Thoracic aorta (tissue), 2 donors: ENCODE measurements at places on chromosomes 7 and 10.

DNA sequence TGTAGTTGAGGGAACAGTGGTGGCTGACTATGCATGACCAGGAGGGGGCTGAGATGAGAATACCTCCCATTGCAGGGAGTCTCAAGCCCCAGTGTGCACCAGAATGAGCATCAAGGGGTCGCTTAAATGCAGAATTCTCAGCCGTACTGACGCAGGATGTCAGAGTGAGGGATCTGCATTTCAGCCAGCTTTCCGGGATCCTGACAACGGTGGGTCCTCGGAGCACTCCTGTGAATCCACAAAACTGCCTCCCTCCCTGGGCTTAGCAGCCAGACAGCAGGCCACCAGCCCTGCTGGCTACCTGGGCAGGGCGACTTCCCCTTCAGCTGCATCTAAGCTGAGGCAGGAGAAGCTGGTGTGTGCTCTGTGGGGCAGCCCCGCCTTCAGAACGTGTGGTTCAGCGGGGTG is 21.8 kb upstream of the LOXL4 start:
- no peak for DNase-seq

GRCh38 chr7:155221547-155221946 is 76.1 kb upstream of the INSIG1 start:
- no peak for DNase-seq

- DNase-seq = no peak
Measured at GRCh38 chr10:87775766-87776165, 42.3 kb downstream of the ATAD1 start.

DNA sequence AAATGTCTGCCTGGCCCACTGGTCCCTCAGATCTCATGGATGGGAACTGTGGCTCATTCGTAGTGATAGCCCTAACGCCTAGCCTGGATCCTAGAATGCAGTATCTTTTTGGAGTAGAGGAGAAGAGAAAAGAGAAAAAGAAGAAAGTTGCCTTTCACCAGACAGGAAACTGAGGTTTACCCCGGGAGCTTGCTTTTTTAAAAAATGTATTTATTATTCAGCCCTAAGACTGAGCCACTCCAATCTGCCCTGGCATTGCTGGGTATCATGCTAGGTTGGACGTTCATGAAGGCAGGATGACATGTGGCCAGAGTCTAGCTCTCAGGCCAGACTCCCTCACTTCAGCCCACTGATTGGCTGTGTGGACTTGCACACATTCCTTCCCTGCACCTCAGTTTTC is 21.5 kb upstream of the C10orf105 start:
- DNase-seq = no peak

DNA sequence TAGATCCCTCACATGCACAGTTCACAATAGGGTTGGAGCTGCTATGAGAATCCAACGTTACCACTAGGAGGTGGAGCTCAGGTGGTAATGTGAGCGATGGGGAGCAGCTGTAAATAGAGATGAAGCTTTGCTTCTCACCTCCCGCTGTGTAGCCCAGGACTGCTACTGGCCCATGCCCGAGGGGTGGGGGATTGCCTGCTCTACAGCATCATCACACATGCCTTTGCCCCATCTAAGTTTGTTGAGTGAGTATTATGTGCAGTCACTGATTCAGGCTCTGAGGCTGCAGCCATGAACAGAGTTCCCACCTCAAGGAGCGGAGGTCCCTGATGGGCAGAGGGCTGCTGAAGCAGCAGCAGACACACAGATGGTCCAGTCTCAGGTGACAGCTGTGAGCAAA is 94.1 kb downstream of the CHST15 start:
- no peak for DNase-seq

- DNase-seq = no peak
Measured at GRCh38 chr7:143295870-143296269, 7.7 kb downstream of the CASP2 start.

DNA sequence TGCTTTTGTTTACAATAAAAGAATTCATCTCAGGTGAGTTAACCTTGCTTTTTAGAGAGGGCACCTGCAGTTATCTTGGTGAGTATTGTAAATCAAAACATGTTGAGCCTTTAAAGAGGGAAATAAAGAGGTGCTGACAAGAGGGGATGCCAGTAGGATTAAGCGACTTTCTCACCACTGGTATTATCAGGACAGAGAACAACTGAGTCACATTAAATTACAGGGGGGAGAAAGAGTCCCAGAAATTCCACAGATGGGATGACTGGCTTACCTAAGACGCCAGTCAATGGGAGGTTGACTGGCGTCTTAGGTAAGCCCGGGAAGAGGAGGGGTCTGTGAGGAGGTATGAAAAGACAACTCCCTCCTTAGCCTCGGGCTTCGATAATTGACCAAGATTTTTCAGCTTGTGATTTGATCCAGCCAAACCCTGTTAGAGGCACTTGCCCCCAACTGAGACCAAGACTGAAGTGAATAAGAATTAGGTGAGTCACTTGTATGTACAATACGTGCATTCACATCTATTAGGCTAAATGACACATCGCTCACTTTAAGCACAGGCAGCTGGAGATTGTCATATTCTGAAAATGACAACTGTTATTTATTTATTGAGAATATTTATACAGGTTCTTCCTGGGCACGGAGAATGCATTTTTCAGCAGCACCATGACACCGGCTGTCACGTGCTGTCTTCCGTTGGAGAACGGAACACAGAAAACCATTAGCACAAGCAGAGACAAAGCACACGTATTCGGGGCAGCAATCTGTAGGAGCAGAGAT is 117.6 kb downstream of the SEM1 start:
- no peak for DNase-seq

GRCh38 chr7:106947244-106947728 is 82.2 kb downstream of the PIK3CG start:
- no peak for DNase-seq

DNA sequence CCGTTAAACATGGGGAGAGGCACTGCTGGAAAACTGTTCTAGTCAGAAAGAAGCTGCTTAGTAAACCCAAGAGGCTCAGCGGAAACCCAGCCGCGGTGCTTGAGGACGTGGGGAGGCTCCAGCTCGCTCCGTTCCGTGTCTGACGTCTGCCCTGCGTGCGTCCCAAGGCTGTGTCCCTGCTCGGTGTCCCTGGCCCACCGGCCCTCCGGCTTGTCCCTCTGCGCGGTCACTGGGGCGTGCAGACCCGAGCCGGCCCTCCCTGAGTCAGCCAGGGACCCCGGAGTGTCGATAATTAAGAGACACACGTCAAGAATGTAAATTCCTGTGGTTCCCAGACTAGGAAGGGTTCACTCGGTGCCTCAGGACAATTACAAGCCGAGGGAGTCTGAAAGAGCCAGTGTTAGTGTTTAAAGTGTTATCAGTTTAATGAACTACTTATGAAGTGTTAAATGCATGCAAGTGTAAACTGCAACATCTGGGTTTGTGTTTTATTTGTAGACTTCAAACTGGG is 98.9 kb downstream of the WDR11 start:
- no peak for DNase-seq
